ENCODE measurements at places on chromosomes 3 and 15.
A peak's percentile ranks its signal among the peaks of the same experiment; 100 is the strongest.

GRCh38 chr15:58139989-58140522, 1.9 kb downstream of the AQP9 start:
- no peak for DNase-seq

- DNase-seq, result no peak
Observed at GRCh38 chr3:53257465-53257864, 1.6 kb upstream of the TKT start.

GRCh38 chr15:53520996-53521395, 238.5 kb downstream of the WDR72 start:
- DNase-seq, result no peak

DNA sequence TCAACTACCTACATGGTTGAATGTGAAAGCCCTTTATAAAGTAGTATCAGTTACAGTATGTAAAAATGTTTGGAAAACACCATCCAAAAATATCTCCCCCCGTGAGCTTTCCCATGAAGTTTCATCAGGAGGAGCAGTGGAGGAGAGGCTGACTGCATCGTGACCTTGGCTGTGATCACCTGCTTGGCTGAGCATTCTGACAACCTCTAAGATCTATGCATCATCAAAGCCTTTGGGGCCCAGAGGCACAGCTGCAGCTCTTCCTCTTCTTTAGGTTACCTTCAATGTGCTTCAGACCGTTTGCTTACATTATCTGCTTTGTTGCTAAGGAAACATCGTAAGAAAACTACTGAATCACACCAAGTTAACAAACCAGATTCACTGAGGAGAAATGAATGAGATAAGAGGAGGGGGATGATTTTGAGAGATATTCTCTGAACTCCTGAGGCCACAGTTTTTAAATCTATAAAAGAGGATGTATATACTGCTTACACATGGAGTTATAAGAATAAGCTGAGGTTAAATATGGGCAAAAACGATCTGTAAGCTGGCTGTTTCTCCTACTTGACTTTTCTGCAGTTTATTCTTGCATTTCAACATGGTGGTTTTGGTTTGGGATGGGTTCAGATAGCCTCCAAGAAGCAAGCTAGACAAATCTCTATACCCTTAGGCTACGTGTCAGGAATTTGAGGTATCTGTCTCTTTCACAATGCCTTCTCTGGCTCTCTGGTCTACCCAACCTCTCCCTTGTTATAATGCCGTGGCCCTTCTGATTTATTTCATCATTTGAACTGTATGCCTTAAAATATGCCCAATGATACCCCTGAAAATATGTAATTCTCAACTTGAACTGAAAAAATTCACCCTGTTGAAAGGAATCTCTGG, 4.0 kb downstream of the GCSAM start:
- DNase-seq, result no peak

- DNase-seq, result no peak
Observed at GRCh38 chr3:126753191-126754160, 49.4 kb downstream of the CHCHD6 start.

DNA sequence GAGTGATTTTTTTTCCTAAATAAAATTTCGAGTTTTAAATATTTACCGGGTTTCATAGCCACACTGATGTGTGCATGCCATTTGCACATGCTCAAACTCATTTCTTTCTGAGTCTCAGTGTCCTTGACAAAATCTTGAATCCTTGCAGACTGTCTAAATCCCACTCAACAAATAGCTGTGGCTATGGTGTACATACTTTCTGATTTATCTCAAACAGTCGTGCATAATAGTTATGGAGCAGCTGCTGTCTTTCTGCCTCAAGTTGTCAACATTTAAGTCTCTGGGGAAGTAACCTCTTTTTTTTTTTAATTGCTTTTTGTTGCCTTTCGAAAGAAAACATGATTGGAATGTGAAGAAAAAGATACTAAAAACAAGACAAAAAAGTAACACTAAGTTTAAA, 52.8 kb upstream of the UTS2B start:
- DNase-seq, result no peak

DNA sequence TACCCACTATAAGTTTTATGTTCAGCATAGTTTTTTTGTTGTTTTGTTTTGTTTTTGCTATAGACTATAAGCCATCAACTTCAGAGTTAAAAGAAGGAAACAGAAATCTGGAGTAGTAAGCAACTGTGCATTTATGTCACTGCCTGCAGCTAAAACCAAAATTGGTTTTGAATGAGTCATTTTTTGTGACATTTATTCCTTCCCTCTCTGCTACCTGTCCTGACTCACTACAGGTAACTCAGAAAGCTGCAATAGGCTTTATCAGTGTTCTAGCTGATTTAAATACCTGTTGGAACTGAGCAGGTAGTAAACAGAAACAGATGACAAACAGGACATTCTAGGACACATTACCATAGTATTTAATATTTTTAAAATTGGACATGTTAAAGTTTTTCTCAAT, 393.3 kb upstream of the WNT5A start:
- DNase-seq, result no peak

GRCh38 chr3:11328196-11328945, 56.2 kb downstream of the ATG7 start:
- no peak for DNase-seq

GRCh38 chr15:100111125-100112060, 230.4 kb downstream of the ADAMTS17 start:
- DNase-seq, result no peak

DNA sequence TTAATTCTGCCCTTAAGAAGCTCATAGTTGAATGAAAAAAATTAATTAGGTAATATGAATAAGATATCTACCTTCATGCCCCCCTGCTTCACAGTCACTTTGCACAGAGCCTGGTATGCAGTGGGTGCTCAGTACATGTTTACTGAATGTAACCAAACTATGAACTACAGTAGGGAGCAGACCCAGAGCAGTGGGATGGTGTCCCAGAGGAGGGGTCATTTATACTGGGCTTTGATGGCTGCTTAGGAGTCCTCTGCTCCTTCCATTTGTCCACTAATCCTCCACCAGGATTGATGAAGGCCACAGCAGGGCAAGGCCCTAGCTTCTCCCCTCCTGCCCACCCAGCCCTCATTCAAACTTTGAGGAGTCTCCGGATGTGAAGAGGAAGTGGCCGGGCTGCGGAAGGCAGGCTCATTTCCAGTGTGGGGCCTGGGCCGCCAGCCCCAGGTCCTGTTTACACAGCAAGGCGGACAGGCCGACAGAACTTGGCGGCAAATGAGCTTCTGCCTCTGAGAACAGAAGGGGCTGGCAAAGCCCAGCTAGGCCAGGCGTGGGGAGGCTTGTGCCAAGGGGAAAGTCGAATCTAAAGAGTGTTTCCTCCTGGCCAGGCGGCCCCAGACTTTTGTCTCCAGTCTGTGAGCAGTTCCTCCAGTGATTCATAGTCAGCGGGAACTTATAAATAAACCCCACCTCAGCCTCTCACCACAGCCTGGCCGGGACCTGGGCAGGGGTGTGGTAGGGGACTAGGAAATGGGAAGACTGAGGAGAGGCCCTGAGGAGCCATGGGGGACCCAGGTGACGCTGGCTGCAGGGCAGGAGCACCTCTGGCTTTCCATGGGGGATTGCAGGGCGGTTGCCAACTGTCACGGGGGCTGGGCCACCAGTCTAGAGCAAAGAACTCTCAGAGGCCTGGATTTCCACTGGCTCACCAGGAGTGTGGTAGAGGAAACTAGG, 51.6 kb upstream of the LCTL start:
- DNase-seq, result no peak

- DNase-seq, result no peak
Observed at GRCh38 chr3:151008699-151009098, 36.2 kb upstream of the CLRN1 start.

DNA sequence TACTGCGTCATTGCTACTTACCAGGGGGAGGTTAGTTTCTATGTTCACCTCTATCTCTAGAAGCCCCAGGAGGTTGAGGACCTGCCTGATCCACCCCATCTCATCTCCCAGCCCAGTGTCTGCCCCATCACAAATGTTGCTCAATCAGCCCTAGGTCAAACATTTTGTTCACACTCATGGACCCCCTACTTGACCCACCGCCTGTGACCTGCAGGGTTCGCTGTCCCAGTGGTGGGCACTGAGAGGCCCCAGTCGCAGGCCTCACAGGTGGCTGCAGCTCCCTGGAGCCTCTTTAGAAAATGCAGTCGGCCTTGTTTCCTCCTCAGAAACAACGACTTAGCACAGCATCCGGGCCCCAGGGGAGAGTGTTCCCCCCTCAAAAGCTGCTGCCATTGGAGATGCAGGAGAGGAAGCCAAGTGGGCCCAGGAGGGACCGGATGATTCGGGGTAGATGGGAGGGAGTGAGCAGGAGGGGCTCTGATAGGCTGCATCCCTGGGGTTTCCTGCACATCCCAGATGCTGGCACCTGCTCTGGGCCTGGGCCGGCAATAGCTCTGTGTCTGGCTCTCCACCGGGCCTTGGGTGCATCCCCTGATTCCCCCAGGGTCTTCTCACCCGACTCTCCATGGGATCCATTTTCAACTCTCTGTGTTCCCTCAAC, 18.4 kb upstream of the INSYN1 start:
- DNase-seq, result no peak

GRCh38 chr3:126300001-126300760, 57.0 kb downstream of the KLF15 start:
- DNase-seq, result no peak

DNA sequence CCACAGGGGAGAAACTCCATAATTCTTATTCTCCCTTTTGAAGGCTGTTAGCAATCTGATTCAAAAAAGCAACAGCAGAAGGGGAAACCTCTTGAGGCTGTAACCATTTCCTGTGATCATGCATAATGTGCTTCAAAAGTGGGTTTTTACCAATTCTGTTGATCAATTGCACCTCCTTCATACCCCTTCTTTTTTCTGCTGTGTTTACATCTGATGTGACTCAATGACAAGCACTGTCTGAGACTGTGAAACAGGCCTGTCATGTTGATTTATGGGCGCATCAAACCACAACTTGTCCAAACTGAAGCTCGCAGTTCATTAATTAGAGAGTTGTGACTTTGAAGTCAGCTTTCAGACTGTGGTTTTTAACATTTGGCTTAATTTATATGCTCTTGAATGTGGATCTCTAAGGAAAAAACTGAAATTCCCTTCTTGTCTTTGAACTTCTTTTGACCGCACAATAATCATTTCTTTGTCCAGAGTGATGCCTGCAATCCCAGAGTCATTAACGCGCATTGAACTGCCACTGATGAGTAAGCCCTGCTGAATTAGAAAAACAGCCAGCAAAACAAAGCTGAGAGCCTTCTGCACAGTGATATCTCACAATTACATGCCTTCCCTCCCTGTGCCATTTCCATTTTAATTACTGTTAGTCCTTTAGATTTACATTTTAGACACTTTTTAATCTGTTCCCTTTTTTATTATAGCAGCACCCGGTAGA, 532.8 kb downstream of the FOXP1 start:
- DNase-seq, result peak; percentile 23

DNA sequence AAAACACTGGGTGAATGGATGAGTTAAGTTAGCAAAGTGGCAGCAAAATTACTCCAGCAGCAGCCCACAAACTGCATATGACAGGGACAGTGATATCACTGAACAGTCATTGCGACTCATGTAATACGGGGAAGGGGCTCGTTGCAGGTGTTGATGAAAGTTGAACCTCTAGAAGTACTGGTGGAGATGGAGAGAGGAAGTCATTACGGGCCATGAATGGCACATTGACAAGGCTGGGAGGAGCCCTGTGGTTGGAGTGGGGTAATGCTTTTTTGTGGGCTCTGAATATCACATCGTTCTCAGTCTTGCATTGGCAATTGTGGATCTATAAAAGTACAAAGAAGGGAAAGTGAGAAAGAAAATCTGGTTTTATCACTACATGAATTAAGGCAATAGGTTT, 278.1 kb downstream of the ZPLD1 start:
- DNase-seq, result no peak

GRCh38 chr15:79064496-79064895, 26.1 kb downstream of the RASGRF1 start:
- DNase-seq, result no peak

DNA sequence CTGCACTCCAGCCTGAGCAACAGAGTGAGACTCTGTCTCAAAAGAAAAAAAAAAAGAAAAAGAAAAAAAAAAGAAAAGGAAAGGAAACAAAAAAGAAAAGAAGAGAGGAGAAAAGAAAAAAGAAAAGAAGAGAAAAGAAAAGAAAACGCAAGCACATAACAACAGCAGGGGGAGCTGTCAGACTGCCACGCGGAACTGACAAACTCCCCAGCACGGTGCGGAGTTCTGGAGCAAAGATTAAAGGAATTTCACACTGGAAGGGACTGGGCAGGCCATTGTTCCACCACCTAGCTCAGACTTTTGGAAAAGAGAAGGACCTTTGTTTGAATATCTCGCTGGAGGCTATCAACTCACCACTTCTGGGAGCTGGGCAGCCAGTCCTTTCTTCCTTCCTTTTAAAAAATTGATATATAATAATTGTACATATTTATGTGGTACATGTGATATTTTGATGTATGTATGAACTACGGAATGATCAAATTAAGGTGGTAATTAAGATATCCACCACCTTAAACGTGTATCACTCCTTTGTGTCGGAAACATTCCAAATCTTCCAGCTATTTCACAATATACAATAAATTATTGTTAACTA, 40.5 kb downstream of the DPPA2 start:
- no peak for DNase-seq

DNA sequence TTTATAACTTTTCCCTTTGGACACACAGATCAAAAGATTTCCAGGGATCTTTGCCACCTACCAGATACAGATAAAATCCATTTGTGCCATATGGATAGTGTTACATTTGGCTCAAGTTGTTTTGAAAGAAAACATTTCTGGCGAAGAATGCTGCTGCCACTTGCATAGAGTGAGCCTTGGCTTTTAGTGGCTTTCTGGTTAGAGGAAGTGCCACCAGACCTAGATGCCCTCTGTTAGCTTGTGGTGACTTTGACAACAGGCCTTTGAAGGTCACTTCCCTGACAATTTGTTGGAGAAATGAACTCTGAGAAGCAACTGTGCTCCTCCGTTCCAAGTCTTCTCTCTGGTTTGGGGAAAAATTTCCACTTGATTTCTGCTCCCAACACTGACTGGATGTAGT, 158.0 kb downstream of the CHST2 start:
- no peak for DNase-seq

GRCh38 chr15:99176757-99177156, 71.9 kb downstream of the SYNM start:
- DNase-seq, result no peak

DNA sequence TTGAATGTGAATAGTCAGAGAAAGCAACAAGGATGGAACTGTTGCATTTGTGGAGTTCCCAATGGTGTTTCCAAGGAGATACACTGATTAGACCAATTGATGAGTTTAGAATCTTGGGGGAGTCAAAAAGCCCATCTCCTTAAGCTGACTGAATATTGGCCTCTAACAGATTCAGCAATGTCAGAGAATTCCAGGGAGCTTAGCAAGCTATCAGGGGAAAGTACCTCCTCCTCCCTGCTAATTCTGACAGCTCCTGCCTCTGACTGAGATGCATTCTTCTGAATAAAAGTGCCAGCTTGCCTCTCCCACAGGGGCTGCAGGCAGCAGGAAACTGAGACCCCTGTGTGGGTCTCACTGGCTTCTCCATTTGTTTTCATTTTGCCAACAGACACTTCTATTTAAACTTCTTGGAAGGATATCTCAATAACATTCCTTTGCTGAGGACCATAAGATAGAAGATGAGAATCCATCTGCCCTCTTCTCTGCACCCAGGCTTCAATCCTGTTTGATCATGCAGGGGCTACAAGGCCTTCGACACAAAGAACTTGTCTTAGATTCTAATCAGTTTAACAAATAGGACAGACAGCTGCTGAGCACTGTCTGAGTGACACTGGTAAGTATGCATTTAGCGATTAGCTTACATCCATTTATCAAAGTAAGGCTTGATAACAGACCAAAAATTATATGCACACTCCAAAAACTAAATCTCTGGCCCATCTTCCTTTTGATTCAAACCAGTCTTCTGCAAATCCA, 1080.8 kb downstream of the TUSC7 start:
- DNase-seq, result no peak

GRCh38 chr3:58487140-58487886, 4.6 kb upstream of the KCTD6 start:
- no peak for DNase-seq

Measured in central memory CD8-positive, alpha-beta T cell (primary cell).